ENCODE measurements at places on chromosomes 6 and 20.

GRCh38 chr6:167279766-167280446 is 11.2 kb upstream of the UNC93A start:
- no peak for DNase-seq

GRCh38 chr20:51595058-51595532 is 52.6 kb upstream of the NFATC2 start:
- peak; percentile 92 for DNase-seq

- peak; percentile 72 for DNase-seq
Observed at GRCh38 chr6:36594816-36595643, 868 bp downstream of the SRSF3 start.

GRCh38 chr6:11413117-11413687 is 124.3 kb upstream of the TMEM170B start:
- no peak for DNase-seq

DNA sequence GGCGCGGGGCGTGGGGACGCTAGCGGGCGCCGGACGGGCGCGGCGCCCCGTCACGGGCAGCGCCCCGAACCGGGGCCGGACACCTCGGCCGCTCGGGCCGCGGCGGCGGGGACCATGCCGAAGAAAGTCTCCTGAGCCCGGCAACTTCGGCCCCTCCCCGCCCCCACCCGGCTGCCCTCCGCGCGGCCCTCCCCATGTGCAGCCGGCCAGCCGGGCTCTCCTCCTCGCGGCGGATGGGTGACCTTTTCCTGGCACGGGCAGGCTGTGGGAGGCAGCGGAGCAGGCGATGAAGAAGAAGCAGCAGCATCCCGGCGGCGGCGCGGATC is 278 bp downstream of the UST start:
- no peak for DNase-seq

DNA sequence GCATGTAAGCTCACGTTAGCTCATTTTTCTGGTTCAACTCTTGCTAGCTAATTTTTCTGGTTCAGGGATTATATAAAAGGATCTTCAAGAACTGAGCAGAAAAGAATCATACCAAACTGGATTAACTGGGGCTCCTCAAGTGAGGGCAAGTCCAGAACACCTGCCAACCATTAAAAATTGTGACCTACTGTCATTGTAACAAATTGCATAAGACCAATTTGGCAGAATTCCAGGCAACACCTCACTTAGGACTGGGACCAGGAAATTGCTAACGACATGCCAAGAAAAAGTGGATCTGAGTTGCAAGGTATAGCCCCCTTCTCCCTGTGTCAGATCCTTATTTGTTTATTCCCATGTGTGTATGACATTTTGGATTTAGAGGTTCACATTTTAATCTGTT is 216.6 kb downstream of the HIVEP2 start:
- no peak for DNase-seq

DNA sequence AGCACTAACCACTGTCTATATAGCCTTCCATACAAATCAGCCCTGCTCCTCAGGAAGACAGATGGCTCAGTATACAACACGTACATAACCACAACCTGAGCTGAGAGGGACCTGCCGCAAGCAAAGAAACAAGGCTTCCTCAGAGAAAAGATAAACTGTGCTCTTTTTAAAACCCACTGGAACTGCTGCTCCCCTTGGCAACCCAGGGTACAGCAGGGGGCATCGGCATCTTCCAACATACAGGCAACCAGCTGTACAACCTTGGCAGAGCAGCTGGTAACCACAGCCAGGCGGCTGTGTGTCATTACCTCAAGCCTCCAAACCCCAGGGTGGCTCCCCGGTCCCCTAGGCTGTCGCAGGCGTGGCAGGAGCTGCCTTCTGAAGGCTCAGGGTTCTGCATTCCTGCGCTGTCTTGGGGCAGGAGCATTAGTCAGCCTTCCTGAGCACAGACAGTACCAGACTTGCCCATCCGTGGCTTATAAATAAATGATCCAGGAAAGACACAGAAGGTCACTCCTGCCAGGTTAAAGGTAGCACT is 249.5 kb downstream of the ADGRG6 start:
- DNase-seq: peak; percentile 12

DNA sequence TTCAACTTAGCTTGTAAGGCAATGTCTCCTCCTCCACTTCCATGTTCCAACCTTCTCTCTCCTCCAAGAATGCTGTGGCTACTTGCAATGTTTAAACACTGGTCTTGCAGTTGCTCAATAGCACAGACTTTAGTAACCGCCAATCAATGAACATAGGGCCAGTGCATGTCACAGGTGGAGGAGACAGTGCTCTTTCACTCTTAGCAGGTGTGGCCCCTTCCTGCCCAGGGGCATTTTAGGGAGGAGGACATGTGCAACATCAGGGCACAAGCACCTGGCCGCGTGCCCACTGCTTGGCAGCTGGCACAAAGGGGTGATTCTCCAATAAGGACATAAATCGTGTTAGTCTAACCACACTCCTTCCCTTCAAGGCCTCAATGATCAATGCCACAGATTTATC is 41.3 kb downstream of the ADGRF1 start:
- DNase-seq: no peak

DNA sequence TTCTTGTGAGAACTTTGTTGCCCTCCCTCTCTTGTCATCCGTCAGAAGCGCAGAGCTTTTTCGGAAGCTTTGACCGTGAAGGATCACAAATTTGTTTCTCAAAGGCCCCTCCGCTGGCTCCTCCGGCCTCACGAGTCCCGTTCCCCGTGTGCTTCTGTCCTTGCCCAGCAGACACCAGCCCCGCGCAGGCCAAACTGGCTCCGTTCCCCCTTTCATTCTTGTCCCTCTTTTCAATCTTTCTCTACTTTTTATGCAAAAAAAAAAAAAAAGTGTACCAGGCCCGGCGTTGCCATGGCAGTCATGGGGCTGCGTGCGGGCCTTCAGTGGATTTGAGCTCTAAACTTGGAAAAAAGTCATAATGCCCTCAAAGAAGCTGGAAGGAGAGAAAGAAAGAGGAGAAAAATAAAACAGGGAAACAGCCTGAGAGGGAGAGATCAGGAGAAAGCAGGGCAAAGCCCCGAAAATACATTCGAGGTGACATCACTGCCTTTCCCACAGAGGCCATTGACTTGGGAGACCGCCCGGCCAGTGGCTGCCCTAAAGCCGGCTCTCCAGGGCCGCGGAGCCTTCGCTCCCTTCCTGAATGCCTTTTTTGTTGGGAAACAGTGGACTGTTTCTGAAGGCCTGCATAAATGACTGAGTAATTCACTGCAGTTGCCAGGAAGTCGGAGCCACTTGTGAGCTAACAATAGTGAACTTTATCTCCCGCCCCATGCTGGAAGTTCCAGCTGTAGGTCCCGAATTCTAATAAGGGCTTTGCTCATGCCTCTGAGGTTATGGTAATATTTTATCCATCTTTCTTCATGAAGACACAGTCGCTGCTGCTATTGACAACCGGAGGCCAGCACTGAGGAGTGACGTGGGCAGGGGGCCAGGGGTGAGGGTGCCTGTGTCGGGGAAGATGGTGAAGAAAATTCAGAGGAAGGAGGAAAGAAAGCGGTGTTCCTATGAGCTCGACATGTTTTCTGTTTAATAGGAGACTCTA is 670.9 kb downstream of the QKI start:
- DNase-seq: peak; percentile 99

- DNase-seq: no peak
Observed at GRCh38 chr6:47079638-47080037, 37.5 kb upstream of the ADGRF1 start.

GRCh38 chr6:133083248-133083967 is 157.7 kb upstream of the EYA4 start:
- DNase-seq: no peak

DNA sequence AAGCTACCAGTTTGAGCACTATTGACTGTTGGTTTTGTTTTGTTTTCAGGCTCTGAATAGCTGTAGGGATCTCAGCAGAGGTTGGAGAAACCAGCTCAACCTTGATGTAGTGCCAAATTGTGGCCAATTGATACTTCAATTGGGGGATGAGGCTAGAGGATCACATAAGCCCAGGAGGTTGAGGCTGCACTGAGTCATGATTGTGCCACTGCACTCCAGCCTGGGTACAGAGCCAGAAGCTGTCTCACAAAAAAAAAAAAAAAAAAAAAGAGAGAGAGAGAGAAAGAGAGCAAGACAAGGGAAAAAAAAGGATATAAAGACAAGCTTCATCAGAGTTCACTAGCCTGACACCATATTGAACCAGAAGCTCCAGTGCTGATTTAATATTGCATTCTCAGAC is 702.1 kb downstream of the FRK start:
- DNase-seq: no peak

DNA sequence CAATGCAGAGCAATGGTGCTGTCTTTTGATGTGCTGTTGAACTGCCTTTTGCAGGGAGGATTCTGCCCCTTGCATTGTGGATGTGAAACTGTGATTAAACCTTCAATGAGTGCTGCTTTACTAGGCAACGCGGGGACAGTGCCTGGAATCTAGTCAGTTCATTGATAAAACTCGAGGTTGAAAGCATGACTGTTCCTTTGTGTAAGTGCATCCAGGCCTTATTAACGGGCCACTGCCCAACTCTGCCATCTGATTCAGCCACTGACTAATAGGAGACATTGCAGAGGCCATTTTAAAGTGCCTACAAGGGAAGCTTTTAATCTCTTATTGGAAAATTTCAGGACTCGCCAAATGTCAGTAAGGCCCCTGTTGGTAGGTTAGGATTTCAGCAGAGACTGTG is 49.3 kb downstream of the SLC35F1 start:
- DNase-seq: peak; percentile 85

GRCh38 chr6:77106992-77107391 is 356.3 kb downstream of the HTR1B start:
- DNase-seq: no peak

DNA sequence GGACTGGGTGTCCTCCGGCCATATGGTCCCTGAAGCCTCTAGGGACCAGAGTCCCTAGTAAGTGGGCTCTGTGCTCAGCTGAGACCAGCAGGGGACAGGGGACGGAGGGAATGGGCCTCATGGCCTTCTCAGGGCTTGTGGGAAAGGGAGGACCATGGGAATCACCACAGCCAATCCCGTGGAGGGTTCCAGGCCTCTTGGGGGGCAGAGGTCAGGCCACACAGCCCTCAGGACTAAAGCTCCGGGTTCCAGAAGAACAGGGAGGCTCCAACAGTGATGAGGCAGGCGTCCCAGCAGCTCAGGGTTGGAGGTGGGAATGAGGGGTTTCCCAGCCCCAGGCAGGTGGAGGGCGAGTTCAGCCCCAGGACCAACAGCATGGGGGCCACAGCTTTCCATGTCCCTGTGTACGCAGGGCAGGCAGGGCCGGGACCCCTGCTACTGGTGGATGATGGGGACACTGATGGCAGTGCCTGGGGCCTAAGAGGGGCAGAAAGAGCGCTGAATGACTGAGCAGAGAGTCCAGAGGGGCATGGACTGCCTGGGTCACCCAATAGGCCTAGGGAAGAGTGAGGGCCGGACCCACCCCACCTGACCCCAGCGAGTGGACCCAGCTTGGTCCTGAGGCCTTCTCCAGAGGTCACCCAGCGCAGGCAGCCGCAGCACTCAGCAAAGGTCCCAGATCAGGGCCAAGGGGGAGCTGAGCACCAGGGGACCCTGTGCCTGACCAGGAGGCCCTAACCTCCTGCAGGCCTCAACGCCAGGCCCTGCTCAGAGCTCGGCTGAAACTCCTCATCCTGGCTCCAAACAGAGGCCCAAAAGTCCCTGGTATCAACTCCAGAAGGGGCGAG is 8.8 kb downstream of the MYL9 start:
- no peak for DNase-seq

GRCh38 chr6:169398342-169399105 is 144.9 kb upstream of the THBS2 start:
- DNase-seq: no peak

DNA sequence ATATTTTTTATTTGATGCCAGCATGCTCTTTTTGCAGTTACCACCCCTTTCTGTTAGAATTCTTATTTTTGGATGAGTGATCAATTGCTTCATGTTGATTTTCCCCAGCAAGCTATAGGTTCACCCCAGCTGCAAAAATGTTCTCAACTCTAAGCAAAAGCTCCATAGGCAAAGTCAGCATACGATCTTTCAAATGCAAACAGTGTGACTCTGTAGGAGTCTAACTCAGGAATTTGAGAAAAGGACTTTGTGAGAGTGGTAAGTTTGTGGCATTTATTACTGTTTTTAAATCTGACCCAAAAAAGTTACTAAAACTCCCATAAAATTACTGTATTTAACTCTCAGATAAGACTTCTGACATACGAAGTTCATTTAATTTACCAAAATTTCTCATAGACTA is 134.9 kb upstream of the HSF2 start:
- no peak for DNase-seq

- no peak for DNase-seq
Observed at GRCh38 chr20:22342410-22342809, 242.0 kb downstream of the FOXA2 start.

DNA sequence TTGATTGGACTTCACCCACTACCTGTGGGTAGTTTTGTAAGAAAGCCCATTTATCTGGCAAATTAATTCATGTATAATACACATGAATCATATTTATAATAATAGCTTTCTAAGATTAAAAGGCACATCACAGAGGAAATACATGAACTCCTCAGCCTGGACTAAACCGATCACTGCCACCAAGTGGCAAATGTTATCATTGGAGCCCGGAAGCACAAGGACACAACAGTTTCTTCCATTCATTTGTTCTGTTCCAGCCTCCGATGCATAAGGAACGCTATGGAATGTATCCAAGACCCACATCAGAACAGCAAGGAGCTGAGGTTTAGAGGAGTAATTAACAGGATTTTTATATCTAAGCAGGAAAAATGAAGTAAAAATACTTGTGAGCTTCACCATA is 13.9 kb upstream of the IPCEF1 start:
- peak; percentile 83 for DNase-seq

DNA sequence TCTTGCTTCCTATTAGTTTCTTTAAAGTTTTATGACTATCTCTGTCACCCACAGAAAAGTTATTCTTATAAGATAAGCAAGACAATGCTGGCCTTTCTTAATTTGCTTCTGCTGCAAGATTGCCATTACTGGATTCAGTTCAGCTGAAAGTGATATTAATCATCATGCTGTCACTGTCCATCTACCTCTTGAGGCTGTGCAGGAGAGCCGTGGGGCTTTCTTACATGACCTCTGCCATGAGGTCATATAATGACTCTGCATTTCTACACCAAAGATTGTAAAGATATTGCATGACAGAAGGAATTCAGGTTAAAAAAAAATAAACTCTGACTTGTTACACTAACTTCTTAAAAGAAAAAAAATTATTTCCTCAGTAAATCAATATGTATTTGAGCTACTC is 106.9 kb downstream of the TRDN start:
- no peak for DNase-seq

DNA sequence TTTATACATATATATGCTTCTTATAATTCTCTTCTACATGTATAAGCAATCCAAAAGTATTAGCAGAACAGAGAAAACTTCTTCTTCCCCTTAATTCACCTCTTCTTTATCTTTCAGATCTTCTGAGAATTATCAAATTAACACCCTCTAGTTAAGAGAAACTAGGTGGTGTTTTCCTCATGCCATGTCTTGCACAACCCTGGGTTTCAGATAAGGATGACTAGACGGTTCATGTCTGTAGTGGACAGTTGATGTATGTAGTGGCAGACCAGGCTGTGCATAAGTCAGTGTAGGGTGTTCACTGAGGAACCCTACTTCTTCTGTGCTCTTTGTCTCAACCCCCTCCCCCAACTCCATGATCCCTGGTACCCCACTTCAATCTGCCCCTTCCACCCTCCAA is 187.3 kb downstream of the SAMD5 start:
- no peak for DNase-seq

Data from pons (tissue), 1 donor.